ENCODE measurements at places on chromosomes 1 and 21.

- no peak for DNase-seq
Measured at GRCh38 chr1:37519613-37520012, 5.0 kb upstream of the MEAF6 start.

DNA sequence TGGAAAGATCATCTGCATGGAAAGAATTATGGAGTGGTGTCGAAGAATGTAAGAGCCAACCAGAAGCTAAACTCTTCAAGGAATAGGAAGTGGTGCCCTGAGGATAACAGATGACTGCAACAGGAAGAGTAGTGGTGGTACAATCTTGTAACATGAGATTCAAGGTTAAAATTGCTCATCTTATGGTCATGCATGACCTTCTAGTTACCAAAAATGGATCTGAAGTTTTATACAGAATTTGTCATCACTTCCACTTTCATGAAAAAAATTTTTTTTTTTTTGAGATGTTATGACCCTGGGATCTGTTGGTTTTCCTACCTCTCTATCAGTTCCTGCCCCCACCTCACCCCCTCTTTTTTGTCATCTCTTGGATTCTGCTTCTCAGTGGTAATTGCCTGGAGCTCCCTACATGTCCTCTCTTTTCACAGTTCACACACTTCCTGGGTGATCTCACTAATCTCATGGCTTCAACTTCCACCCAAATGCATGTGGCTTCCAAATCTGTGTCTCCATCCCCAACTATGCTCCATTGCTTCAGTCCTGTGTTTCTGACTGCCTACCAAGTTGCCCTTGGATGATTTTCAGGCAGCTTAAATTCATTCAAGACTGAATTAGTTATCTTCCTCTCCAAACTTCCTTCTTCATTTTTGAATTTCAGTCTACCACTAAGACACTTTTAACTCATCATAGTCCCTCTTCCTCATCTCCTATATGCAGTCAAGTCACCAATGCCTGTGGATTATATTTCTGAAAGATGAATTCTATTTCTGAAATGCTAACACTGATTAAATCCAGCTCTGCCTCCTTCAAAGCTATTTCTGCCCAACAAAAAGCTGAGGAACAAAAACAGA, 48.4 kb downstream of the SLAMF6 start:
- no peak for DNase-seq

GRCh38 chr1:93552741-93553455, 105.0 kb downstream of the FNBP1L start:
- DNase-seq, result no peak

DNA sequence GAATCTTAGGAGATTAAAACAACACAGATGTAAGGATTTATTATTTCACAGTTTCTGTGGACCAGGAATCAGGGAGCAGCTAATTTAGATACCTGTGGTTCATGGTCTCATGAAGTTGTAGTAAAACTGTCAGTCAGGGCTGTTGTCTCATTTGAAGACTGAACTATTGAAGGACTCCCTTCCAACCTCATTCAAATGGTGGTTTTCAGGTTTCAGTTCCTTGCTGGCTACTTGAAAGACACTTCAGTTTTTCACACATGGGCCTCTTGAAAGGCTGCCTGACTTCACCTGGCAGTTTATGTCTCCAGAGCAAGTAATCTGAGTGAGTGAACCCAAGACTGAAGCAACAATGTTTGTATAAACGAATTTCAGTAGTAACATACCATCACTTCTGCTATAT, 915.9 kb downstream of the PLA2G4A start:
- no peak for DNase-seq

- DNase-seq, result no peak
Measured at GRCh38 chr1:207973898-207974568, 63.1 kb upstream of the CD34 start.

DNA sequence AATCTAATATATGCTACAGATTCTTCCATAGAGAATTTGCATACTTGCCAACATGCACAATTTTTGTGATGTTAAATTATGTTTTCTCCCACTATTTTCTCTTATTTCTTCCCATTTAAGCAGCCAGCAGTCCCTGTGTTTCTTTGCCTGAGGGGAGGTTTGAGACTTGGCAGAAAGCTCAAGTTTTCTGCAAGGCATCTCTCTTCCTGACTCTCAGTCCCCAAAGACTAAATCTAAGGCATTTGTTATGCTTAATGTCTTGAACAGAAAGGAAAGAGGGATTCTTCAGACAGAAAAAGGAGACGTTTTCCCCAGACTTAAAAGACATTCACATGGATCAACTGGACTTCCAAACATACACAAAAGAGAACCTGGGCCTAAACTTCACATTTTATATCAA, 354.4 kb downstream of the RYR2 start:
- DNase-seq, result no peak

DNA sequence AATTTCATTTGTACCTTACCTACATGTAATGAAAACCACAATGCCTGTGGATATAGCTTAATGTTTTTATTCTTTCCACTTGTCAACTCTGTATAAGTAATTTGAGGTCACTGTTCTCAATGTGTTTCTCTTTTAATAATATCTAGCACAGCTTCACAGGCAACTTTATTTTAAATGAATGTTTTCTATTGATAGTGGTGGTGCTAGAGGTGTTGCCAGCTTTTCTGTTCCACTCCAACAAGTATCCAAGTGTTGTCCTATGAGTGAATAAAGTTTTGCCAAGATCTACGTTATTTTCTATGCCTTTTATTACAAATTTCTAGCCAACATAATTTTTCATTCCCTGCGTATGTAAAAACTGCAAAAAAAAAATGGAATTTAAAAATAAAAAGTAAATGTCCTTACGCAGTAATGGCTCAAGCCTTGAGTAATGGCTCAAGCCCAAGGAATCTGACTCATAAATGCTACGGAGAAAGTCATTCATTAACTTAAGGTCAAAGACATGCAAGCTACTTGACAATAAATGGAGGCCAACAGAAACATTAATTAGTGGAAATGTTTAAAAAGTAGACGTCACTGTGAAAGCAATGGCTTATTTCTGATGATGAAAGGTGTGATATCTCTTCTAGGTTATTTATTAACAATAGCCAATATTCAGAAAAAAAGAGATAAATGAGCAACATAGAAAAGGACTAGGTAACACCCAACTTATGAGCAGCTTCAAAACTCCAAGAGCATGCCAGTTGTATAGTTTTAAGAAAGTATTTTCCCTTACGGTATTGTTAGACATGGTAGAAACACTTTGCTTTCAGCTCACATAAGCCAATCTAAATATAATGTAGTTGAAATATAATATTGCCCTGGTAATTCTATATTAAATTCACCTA, 71.4 kb downstream of the SLC44A5 start:
- no peak for DNase-seq

DNA sequence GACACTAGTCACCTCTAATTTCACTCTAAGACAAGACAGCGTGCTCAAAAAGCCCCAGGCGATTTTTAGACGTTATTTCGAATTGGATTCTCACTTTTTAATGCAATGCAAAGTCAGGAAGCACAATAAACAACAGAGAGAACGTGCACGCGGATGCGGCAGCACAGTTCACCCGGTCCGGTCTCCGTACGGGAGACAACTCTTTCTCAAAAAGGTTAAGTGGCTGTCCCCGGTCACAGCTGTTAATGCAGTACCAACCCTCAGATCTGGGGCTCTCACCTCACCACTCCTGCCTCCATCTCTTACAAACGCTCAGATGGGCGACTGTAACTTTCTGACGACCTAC, 1.2 kb downstream of the HP1BP3 start:
- DNase-seq, result no peak

GRCh38 chr1:81069856-81070255, 730.9 kb upstream of the ADGRL2 start:
- DNase-seq, result no peak

GRCh38 chr1:174746024-174746808, 253.5 kb upstream of the CACYBP start:
- no peak for DNase-seq

GRCh38 chr1:47252369-47252768, 20.3 kb upstream of the TAL1 start:
- no peak for DNase-seq

- DNase-seq, result no peak
Measured at GRCh38 chr21:40140675-40141074, 273.4 kb downstream of the PCP4 start.

DNA sequence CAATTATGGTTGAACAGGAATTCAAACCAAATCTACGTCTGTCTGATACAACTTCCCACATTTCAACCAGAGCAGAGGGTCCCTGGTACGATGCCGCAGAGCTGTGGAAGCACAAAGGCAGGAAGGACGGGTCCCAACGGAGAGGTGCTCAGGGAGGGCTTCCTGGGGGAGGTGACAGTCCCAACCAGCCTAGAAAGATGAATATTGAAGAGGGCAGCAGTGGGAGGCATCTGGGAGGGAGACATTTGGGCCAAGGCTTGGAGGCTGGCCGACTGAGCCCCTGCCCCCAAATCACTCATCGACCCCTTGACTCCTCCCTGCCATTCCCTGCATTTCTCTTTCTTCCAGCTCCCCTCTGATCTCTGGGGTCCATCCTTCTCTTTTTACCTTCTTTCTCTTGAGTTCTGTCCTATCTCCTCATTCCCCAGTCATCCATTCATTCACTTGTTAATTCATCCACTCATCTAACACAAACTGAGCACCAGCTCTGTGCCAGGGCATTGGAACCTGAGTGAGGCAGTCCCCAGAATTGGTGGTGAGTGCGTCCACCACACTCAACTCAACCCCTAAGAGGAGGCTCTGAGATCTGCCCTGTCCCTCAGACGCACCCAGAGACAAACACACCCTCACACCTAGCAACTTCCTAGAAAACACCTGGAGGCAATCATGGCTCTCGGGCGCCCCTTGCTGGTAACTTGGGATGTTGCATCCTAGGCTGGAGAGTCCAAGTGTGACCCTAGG, 13.2 kb upstream of the CELA3B start:
- no peak for DNase-seq
